Peyer's patch (tissue), 4 donors: ENCODE measurements at places on chromosomes 11 and 22. TPM values are rescaled to one million over a fixed set of nuclear protein-coding genes. Genes with fewer than 3 reads are reported as not detected.

The SYT7 gene
- total RNA-seq, result 12.3 TPM

DNA sequence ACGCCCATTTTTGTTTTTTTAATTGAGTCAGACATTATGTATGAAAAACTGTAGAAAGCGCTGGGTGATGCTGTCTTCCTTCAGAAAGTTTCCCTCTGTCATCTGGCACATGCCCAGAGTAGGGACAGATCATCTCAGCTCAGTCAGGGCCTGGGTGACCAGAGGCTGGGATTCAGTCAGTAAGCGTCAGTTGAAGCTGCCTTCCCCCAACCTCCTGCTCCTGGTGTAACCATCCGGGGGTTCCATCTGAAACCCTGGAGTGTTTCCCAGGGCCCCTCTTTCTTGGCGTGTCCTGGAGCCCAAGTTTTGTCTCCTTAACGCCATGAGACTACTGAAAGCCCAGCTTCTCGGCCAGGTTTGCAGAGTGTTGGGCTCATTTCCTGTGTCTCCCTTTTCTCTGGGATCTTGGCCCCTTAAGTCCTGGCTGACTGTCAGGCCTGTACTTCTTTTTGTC is 10.7 kb downstream of the PPFIA1 start:
- DNase-seq, result no peak

- no peak for DNase-seq
These were observed 71.0 kb downstream of the SYN3 start for GRCh38 chr22:32987081-32987631.

GRCh38 chr11:34366522-34366921 is 8.7 kb upstream of the ABTB2 start:
- DNase-seq, result no peak
